Kidney (tissue), 22 donors: ENCODE measurements at places on chromosomes 2 and 18.

DNA sequence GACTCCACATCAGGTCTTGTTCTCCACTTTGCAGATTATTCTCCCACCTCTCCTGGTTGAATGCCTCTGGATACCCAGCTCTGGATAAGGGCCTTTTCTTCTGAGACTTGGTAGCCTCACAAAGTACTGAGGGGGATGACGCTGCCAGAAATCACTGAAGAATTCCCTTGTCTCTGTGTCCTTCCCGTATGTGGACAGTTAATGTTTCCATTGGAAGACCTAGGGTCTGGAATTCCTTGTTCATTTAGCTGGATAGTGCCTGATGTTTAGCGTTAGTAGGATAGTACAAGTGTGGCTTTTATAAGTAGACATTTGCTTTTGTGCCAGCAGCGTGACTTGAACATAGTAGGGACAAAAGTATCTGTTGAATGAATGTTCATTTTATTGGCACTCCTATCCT, 76.9 kb downstream of the CLHC1 start:
- DNase-seq: no peak

GRCh38 chr2:177243073-177243472, 21.5 kb downstream of the NFE2L2 start:
- DNase-seq: no peak

DNA sequence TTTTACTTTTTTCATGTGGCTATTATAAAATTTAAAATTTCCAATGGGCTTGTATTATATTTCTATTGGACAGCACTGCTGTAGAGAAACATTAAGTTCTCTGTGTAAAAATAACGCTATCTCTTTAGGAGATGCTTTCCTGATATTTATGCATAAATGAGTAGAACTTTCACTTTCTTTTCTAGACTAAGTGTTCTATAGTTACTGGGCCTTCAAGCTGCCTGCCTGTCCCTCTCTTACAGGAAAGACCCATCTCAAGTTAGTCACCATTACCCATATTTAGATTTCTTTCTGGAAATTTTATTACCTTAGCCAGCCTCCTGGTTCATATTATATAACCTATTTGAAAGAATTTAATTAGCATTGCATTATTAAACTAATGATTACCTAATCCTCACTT, 4.8 kb downstream of the ITGA4 start:
- DNase-seq: no peak

GRCh38 chr2:109523121-109523520, 90.6 kb downstream of the SEPTIN10 start:
- DNase-seq: no peak

DNA sequence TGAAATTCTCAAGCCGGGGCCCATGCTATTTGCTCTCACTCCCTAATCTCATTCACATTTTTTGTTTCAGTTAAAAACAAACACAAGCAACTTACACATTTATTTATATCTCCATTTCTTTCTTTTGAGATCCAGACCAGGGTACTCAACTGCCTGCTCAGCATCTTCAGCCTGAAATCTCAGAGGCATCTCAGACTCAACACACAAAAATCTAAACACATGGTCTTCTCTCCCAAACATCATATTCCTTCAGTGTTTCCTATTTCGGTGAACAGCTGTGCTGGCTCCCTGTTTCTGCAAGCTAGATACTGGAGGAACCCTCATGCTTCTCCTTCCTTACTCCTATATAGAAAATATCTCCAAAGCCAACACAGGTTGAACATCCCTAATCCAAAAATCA, 11.3 kb upstream of the RTTN start:
- DNase-seq: no peak

- DNase-seq: no peak
These were observed 11.5 kb upstream of the ST8SIA5 start for GRCh38 chr18:46768166-46768921.

- DNase-seq: no peak
These were observed 70.9 kb downstream of the ACVR1C start for GRCh38 chr2:157557770-157558169.

DNA sequence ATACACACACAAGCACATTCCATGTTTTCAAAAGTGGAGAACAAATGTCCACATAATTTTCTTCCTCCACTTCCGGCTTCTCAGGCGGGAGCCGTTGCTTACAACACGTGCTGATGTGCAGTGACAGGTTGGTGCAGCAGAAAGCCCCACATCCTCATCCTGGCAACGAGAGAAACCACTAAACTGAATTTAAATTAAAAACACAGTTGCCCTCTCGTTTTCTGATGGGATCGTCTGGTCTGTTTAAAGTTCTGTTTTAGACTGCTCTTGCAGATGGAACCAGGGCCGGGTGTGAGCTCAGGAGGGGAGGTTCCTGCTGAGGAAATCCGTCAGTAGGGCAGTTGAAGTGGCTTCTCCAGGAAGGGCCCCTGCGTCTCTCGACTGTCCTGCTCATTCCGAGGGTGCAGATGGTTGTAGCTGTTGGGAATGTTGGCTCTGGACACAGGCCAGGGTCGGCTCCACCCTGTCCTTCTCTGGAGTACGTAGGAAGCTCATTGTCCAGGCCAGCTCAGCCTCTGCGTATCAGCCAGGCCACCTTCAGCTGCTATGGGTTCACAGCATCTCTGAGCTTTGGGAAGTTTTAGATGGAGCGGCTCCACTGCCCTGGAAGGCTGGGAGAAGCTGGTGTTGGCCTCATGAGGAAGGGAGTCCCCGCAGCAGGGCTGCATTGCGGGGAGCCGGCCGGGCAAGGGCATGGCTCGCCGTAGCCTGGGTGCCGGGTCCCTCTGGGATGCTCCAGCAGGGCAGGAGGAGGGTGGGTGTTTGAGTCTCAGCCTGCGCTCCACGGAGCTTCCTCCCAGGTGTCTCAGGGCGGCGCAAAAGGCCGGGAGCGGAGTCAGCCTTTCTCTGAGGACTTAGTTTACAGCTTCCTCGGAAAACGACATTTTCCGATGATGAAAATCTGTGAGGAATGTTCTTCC, 58.3 kb downstream of the NFATC1 start:
- DNase-seq: peak; percentile 35

GRCh38 chr2:7471185-7471584, 554.0 kb downstream of the RNF144A start:
- DNase-seq: no peak

DNA sequence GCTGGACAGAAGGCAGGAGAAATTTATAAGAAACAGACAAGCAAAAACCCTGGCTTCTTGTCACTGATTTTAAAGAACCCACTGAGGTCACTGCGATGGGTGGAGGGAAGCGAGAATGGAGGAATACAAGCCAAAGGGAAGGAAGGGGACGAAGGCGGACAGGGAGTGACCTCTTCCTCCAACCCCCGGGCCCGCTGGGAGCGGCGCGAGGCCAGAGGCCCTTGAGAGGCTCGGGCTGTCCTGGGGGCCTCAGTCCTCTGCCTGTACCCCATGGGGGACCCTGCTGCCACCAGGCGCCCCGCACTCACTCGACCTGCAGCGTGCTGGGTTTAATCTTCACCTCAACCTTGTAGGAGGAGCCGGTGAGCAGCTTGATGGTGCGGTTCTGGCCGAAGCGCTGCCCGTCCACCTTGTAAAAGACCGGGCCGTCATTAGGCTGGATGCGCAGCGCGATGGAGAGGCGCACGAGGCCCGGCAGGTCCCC, 793 bp downstream of the CNRIP1 start:
- DNase-seq: peak; percentile 80

DNA sequence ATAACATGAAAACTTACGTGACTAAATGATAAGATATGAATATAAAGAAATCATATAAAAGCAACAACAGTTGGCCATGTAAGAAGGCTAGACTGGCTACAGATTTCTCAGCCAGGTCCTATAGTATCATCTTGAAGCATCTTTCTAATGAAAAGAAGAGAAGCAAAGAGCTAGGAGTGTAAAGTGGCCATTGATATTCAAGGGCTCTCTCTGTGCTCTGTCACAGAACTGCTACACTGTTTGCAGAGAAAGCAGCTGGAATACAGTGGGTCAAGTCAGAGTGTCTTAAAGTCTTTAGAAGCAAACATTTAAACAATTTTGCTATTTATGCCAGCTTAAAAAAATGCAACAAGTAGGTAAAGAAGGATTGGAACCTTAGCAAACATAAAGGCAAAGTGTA, 118.8 kb downstream of the SCN9A start:
- no peak for DNase-seq

- DNase-seq: peak; percentile 82
These were observed 63.3 kb downstream of the RAB31 start for GRCh38 chr18:9771261-9771976.

DNA sequence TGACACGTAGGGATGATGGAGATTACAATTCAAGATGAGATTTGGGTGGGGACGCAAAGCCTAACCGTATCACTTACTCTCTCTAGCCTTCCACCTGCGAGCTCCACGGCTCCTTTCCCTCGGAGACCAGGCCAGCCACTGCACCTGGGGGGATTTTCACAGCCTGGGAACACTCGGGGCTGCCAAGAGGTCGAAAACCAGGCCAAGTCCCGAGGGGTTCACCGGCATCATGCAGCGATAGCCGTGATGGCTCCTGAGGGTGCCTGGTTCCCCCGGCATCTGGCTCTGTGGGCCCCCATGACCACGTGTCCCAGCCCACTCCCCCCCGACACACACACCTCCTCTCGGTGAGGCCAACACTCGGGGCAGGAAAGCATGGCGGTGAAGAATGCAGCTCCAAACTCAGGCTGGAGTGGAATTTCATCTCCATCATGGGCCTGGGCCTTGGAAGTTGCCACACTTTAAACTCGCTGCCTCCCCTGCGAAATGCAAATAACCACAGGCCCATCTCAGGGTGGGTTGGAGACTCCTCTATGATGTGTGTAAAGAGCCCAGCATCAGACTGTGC, 32.6 kb downstream of the ADCY3 start:
- DNase-seq: no peak

DNA sequence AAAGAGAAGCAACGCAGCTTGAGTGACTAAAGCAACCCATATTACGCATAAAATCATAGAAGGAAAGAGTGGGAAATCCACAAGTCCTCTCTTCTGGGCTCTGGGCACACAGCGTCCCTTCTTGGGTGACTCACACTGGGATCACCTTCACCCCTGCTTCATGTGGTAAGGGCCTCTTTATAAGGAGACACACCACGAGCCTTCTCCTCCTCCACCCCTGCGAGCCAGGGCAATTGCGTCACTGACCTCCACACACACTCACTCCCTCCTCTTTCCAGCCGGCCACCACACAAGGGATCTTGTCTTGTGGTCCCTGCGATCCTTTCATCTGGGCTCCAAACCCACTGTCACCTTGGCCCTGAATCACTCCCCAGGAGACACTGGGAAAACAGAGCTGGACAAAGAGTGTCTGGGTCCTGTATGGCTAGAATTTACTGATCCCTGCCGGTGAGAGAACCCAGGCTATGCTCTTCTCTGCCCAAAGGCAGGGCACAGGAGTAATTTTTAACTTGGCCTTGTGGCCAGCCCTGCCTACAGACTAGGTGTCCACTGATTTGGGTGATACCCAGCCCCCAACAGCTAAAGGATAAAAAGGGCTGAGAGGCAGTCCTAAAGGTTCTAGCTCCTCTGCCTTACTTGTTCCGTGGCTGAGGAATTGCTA, 35.3 kb downstream of the NHEJ1 start:
- DNase-seq: no peak

- peak; percentile 89 for DNase-seq
These were observed 10.3 kb upstream of the HOXD1 start for GRCh38 chr2:176178038-176178756.

GRCh38 chr2:1051075-1051474, 100.4 kb downstream of the SNTG2 start:
- peak; percentile 58 for DNase-seq

DNA sequence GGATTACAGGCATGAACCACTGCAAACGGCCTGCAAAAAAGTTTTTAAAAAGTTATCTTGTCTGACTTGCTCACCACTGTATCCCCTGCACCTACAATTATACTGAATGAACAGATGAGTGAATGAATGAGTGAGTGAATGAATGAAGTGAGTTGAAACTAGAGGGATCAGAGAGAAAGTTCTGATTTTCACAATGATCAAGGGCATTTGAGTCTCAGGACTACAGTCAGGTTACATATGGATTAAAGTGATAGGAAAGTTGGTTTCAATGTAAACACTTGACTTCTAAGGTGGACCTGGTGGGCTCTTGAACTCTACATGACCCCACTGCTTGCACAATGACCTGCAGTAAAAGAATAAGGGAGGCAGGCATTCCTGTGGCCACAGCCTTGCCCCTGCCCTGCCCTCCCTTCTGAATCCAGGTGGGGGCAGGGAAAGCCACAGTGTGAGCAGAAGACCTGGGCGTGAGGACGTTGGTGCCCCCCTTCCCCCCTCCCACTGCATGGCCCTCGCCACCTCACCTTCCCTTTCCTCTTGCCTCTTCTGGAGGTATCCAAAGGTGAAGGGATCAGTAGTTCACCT, 10.7 kb downstream of the C2orf80 start:
- peak; percentile 14 for DNase-seq

- no peak for DNase-seq
These were observed 52.7 kb upstream of the LDLRAD4 start for GRCh38 chr18:13165636-13166423.

GRCh38 chr18:7023581-7023980, 94.0 kb downstream of the LAMA1 start:
- no peak for DNase-seq

DNA sequence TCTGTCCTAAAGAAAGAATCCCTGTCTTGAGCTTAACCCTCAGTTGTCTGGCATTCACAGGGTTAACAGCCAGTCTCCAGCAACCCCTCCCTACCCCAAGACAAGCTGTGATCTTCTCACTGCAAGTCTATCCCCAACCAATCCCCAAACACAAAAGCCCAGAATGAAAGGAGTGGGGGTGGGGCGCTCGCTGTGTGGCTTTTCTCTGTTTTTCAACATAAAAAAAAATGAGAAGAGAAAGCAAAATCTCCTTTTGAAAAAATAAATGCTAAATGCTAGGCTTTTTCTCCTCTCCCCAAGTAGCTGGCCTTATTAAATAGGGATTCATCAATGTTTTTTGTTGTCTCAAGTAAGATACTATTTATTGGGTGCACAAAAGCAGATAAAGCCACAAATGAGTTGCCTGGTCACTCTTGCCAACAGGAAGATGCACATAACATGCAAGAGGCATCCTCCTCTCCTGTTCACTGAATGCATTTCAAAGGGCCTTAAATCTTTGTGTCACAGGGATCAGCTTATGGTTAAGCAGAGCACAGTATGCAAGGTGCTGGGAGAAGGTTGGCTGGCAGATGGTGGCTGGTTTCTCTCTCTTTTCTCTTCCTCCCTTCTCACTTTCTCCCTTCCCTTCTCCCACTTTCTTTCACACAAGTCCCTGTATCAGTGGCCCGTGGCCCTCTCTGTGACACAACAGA, 225.6 kb downstream of the CMPK2 start:
- DNase-seq: peak; percentile 19
